ENCODE measurements at places on chromosomes 4 and X.

GRCh38 chr4:105714071-105714521 is 5.5 kb downstream of the GSTCD start:
- peak; percentile 51 for DNase-seq

- DNase-seq = peak; percentile 35
These were observed 42.2 kb upstream of the CXCL8 start for GRCh38 chr4:73698217-73698616.

DNA sequence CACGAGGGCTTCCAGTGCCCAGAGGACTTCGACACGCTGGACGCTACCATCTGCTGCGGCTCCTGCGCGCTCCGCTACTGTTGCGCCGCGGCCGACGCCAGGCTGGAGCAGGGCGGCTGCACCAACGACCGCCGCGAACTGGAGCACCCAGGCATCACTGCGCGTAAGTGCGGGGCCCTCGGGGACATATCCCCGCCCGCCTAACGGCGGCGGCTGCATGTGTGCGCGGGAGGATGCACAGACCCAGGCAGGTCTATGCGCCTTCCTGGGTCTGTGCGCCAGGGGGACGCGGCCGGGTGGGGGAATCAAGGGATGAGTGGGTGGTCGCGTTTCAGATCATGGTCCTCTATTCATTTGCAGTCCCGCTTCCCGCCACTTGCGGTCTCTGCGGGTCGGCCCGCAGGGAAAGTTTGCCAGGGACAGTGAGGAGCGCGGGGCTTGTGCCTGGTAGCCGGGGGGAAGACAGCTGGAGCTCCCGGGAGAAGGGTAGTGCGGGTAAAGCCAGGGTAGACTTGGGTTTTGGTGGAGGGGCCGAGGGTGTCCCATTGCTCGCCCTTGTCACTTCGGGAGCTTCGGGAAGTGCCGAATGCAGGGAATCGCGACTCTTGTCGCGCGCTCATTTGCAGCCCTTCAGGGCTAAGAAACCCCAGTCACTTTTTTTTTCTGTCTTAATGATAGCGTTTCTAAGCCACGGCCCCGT is 1.0 kb downstream of the SHISA3 start:
- peak; percentile 29 for DNase-seq

- DNase-seq = no peak
These were observed 372.7 kb downstream of the INPP4B start for GRCh38 chr4:142473218-142473959.

DNA sequence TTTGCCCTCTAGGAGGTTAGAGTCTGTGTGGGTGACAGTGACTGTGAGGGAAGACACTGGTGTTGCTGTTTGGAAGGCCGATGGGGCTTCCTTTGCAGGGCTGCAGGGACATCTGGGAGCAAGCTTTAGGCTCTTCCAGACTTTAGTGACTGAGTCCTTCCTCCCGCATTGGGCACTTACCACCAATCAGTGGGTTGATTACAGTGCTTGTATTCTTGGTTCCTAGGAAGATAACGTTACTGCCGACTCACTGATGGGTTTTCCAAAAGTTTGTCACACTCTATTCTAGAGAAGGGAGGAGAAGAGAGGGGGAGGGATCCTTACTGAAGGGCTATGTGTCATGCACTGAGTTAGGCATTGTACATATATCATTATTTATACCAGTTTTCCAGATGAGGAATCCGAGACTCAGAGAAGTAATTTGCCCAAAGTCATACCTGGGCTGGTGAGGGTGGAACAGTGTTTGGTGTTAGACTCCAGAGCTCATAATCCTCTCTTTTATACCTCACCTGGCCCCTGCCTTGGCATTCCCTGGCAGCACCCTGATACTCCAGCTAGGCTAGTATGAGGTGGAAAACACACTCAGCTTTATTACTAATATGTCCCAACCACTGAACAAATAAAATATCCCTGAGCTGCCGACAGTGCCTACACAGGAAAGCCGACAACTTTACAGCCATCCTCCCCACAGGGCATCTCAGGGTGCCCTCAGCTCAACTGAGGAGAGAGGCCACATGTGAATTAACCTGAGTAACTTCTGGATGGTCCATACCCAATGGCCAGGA is 3.8 kb downstream of the CHST7 start:
- no peak for DNase-seq

DNA sequence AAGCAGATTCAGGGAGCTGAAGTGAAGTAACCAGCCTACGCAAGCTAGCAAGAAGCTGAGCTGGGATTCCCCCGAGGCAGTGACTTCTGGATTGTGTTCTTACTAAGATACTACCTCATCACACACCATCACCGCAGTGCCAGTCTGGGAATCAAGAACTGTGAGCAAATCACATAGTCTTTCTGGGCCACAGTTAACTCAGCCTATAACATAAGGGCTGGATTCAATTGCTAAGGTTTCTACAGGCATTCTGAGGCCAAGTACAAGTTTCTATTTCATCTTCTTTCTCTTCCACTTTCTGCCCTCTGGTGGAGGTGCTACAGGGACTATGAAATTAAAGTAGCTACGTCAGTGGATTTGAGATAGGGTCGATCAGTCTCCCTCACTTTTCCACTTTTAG is 1.4 kb upstream of the CORIN start:
- peak; percentile 47 for DNase-seq

GRCh38 chr4:10684631-10685030 is at the start of gene CLNK:
Gene CLNK (minus strand): TSS chr4:10684768. CDS start chr4:10667869, 16,899 bp downstream.
- DNase-seq = peak; percentile 22

- no peak for DNase-seq
These were observed 24.1 kb downstream of the PHEX start for GRCh38 chrX:22056235-22056634.

GRCh38 chr4:24973747-24974601 is 56.8 kb downstream of the LGI2 start:
- peak; percentile 97 for DNase-seq

DNA sequence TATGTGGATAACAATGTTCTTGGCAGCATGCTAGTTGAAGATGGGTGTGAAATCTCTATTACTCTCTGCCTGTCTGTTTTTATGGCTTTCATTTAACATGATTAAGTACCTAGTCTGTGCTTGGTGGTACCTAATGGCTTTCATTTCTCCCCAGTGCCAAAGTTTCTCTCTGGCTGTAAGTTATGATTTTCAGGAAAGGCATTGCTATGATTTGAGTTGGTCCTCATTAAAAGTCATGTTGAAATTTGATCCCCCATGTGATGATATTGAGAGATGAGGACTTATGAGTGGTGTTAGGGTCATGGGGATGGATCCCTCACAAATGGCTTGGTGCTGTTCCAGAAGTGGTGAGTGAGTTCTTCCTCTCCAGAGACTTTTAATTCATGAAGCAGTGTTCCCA is 162.4 kb upstream of the IL15 start:
- DNase-seq = no peak

GRCh38 chr4:113566015-113566795 is 195.3 kb downstream of the CAMK2D start:
- DNase-seq = no peak

DNA sequence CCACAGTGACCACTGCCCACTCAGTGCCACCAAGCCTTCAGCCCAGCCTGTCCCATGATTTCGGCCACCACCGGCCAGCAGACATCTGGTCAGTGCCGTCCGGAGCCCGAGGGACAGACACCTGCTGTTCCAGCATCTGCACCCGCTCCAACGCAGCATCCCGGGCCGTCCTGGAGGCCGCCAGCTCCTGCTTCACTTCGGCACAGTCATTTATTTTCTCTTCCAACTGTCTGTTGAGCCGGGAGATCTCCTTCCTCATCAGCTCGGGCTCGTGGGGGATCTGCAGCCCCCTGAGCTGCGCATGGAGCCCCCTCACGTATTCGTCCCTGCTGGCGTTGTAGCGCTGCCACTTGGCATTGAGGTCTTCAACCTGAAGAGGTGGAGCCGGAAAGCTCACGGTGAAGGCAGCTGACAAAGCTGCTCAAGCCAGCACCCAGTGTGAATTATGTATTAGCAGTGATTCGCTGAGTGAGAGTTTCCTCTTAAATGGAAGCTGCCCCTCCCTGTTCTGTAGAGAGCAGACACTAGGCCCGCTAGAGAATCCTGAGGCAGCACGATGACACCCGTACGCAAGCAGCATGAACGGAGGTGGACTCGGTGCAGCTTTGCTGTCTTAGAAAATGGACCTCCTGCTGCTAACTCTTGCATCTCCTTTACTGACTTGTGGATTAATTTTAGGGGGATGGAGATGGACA is 11.4 kb downstream of the TNIP2 start:
- DNase-seq = no peak

GRCh38 chr4:103046416-103047290 is 27.1 kb upstream of the SLC9B1 start:
- DNase-seq = peak; percentile 57

- DNase-seq = peak; percentile 84
These were observed 202.7 kb downstream of the SPRY1 start for GRCh38 chr4:123599061-123599919.

DNA sequence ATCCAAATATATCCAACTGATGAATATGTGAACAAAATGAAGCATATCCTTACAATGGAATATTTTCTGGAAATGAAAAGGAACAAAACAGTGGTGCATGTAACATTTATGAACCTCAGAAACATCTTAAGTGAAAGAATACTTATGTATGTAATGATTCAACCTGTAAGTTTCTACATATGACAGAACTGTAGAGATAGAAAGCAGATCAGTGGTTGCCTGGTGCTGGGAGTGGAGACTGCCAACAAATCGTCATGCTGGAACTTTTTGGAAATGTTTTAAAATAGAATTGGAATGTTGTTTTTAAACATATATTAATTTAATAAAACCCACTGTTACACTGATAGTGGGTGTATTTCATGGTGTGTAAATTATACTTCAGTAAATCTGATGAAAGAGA is 667.5 kb downstream of the RAPGEF2 start:
- DNase-seq = no peak

GRCh38 chr4:14874990-14875389 is 127.3 kb upstream of the CPEB2 start:
- no peak for DNase-seq

GRCh38 chrX:68992821-68993397 is 164.1 kb downstream of the EFNB1 start:
- no peak for DNase-seq

GRCh38 chrX:47661539-47661938 is 2.6 kb upstream of the UXT start:
- DNase-seq = no peak

- no peak for DNase-seq
These were observed 180.9 kb upstream of the AADAT start for GRCh38 chr4:170270628-170271027.

DNA sequence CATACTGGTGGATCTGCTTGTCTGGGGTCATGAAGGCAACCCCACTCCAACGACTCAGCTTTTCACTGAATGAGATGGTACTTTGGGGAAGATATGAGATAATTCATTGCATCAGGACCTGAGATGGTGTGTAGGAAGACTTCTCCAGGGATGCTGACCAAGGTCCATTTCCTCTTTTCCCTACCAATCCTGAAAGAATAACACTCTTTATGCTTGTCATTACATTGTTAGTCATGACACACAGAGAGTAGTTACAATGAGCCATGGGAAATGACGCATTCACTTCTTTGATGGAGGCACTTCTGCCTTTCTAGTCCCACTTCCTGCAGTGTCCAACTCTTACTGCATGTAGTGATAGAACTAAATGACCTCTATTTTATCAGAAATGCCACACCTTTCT is 58.6 kb downstream of the AREG start:
- DNase-seq = peak; percentile 2

DNA sequence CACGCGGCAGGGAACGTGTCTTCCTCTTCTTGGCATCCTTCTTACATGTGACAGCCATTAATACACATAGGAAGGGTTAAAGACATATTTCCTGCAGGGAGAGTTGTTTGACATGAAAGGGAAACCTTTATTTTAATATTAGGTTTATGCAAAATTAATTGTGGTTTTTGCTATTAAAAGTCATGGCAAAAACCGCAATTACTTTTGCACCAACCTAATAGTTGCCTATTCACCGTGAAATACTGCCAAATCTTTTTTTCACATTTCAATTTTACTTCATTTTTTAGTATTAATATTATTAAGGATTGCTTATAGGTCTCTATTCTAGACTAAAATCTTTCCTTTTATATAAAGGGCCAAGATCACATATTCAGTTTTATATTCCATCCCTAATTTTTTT is 230.4 kb upstream of the PITX2 start:
- DNase-seq = no peak

- DNase-seq = no peak
These were observed 4.9 kb upstream of the PCGF3 start for GRCh38 chr4:700587-701264.

- DNase-seq = peak; percentile 70
These were observed 722 bp upstream of the EFHC2 start for GRCh38 chrX:44344194-44344593.

- no peak for DNase-seq
These were observed 66.3 kb downstream of the MED28 start for GRCh38 chr4:17680559-17681280.

DNA sequence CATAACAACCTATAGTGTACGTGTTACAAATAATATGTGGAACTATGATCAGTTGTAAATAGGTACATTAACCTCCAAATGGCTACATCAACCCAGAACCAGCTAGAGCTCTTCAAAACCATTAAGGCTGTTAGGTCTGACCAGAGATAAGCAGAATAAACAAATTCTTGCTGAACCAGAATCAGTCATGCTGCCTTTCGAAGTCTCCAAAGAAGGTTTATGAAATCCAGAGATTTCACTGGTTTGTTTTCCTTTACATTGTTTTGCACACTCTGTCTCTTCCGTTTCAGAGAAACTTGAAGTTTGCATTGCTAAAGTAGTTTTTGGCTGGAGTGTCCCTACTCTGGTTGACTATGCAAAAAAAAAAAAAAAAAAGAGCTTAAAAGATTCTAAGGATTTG is 177.3 kb upstream of the SLIT2 start:
- no peak for DNase-seq

DNA sequence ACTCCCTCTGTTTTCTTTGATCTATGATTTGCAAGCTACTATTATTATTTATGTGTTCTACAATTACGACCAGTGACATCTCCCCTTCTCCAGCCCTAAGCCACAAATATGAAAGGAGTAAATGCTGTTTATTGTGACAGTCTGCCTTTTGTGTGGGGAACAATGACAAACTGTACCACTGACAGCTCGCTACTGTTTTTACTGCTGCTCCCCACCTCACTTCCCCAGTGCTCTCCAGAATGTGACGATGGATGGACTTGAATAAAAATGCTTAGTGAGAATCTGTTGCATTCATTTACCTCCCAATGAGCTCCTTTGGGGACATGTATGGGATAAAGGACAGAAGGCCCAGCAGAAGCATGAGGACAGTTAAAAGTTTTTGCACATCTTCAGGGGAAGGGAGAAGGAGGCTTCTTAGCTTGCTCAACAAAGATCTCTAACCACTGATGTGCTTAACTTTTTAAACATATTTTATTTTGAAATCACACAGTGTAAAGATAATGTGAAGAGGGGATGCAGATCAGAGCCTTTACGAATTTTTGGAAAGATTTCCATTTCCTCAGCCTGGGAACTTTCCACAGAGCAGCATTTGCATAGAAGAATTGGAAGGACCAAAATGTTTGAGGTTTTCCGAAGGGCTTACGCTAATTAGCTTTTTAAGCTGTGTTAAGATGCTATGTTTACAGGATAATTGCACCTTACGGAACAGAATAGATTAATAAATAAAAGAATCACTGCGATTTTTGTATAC is 485.1 kb upstream of the TENM3 start:
- no peak for DNase-seq

DNA sequence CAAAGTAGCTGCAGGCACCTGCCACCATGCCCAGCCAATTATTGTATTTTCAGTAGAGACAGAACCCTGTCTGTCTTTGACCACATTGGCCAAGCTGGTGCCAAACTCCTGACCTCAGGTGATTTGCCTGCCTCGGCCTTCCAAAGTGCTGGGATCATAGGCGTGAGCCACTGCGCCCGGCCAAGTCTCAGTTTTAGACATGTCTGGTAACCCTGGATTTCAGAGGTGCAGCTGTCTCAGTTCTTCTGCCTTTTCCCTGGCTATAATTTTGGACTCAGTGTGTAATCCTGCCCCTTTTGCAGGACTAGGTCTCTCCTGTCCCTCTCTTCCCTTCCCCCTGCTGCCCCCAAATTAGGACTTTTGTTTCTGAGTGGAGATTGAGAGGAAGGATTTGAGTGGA is 46.6 kb downstream of the FAM193A start:
- no peak for DNase-seq

All from NB4 (cell line).